ENCODE measurements at places on chromosomes 3 and 15.
A peak's percentile ranks its signal among the peaks of the same experiment; 100 is the strongest.

- no peaks in the 10 kb centered on the region for H3K27me3 ChIP-seq
- no peak overlapping the region for H3K27ac ChIP-seq
- H3K4me1 ChIP-seq, result peaks cover 5% of the 10 kb centered on the region
- DNase-seq, result no peak
- H3K36me3 ChIP-seq, result no peaks in the 10 kb centered on the region
These were observed 733.0 kb downstream of the NTRK3 start for GRCh38 chr15:87523516-87523915.

DNA sequence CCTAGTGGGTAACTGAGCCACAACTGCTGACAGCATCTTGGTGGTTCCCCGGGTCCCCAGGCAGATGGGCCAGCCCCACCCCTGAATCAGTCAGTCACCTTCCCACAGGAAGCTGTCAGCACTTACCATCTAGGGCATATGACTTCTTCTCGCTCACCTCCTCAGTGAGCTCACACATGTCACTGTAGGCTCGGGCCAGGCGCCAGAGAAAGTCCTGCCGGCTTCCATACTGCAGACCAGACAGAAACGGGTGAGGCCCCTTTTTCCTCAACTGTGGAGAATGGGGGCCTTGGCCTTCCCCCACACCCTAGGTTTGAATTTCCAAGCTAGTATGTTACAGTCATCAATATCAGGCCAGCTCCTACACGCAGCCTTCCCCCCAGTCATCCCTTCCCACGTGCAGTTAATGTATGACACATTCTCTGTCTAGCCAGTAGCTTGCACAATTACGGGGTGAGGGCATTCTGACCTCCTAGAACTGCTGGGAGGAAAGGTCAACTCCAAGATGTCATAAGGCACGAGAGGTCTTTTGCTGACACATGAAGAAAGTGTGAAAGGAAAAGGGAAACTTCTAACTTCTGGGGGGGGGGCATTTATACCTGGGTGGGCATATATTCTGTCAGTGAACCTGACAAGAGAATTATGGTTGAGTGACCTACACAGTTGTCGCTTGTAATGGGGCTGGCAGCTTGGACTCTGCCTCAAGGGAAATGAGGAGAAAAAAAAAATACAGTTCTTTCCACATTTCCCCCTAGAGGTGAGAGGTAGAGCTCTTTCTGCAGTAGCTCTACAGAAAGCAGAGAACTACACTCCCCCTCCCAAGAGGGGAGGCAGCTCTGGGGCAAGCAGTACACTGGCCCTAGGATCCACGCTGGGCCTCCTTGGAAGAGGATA, 10.9 kb downstream of the RMDN3 start:
- H3K4me3 ChIP-seq, result no peak overlapping the region
- no peaks in the 10 kb centered on the region for H3K27me3 ChIP-seq
- no peak overlapping the region for H3K27ac ChIP-seq
- H3K36me3 ChIP-seq, result peaks cover 7% of the 10 kb centered on the region

- DNase-seq, result no peak
- H3K4me3 ChIP-seq, result no peak overlapping the region
- no peak overlapping the region for H3K27ac ChIP-seq
- H3K27me3 ChIP-seq, result no peaks in the 10 kb centered on the region
These were observed 60.0 kb upstream of the SEC13 start for GRCh38 chr3:10380906-10381305.

DNA sequence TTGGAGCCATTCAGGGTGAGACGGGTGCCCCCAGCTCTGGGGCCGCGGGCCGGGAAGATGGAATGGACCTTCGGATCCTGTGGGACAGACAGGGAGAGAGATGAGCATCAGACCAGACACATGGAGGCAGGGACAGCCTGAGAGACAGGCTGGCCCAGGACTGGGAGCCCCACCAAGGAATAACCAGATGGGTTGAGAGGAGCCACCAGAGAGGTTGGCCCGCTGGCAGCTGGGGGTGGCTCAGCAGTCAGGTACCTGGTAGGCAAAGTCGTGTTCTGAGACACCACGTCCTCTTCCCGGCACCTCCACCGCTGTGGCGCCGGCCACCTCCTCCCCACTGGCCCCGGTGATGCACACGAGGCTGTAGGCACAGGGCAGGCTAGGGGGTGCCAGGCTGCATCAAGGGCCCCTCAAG, 13.8 kb downstream of the PLXNB1 start:
- no peak overlapping the region for H3K4me3 ChIP-seq
- no peak for DNase-seq
- H3K27ac ChIP-seq, result no peak overlapping the region
- H3K27me3 ChIP-seq, result no peaks in the 10 kb centered on the region

- H3K27ac ChIP-seq, result no peak overlapping the region
- H3K36me3 ChIP-seq, result no peaks in the 10 kb centered on the region
These were observed 34.7 kb downstream of the EPHB1 start for GRCh38 chr3:134829721-134830120.

DNA sequence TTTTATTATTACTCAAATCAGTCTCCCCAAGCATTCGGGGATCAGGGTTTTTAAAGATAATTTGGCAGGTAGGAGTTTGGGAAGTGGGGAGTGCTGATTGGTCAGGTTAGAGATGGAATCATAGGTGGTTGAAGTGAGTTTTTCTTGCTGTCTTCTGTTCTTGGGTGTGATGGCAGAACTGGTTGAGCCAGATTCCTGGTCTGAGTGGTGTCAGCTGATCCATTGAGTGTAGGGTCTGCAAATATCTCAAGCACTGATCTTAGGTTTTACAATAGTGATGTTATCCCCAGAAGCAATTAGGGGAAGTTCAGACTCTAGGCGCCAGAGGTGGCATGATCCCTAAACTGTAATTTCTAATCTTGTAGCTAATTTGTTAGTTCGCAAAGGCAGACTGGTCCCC, 20.6 kb upstream of the TRANK1 start:
- H3K4me1 ChIP-seq, result no peaks in the 10 kb centered on the region
- DNase-seq, result no peak
- no peaks in the 10 kb centered on the region for H3K27me3 ChIP-seq

GRCh38 chr3:197507081-197507480, 48.7 kb downstream of the BDH1 start:
- no peak overlapping the region for H3K27ac ChIP-seq
- H3K27me3 ChIP-seq, result no peaks in the 10 kb centered on the region
- H3K4me1 ChIP-seq, result peaks cover 5% of the 10 kb centered on the region
- no peak for DNase-seq
- no peak overlapping the region for H3K4me3 ChIP-seq
- no peaks in the 10 kb centered on the region for H3K36me3 ChIP-seq

DNA sequence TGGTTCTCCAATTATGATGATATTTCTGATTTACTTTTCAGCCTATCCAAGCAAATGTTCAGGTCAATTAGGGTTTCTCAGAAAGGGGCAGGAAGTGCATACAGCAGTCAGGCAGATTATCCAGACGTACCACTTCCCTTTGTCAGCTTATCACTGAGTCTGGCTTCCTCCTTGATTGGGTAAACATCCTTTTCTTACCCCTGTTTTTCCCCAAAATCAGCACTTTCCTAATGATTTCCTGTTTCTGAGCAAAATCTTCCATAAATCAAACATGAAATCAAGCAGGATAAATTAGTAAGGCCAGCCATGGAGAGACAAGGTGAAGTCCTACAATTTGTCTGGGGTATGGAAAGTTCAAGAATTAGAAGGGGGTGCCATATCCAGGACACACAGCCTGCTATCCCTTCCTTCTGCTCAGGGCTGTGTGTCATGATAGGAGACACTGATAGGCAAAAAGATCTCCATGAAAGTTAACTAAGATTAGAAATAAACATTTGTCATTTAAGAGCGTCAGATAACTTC, 29.0 kb downstream of the ADIPOQ start:
- no peaks in the 10 kb centered on the region for H3K27me3 ChIP-seq
- no peak overlapping the region for H3K27ac ChIP-seq
- no peak overlapping the region for H3K4me3 ChIP-seq
- DNase-seq, result no peak

DNA sequence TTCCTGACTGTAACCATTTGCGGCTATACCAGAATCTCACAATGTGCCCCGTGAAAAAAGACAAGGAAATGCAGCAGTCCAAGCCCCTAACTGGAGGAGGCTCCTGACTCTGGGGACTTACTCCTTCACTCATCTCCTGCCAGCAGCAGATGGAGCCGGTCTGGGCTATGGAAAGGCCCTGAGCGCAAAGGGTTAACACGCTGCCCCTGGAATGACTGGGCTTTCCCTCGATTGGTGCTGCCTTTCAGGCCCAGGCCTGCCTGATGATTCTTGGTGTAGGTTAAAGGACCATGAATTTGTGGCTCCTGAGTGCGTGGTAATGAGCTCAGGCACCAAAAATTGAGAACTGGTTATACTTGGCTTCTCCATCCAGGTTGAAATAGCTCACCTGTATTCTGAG, 42.3 kb upstream of the GALNT15 start:
- H3K4me3 ChIP-seq, result no peak overlapping the region
- H3K27ac ChIP-seq, result no peak overlapping the region
- DNase-seq, result no peak

DNA sequence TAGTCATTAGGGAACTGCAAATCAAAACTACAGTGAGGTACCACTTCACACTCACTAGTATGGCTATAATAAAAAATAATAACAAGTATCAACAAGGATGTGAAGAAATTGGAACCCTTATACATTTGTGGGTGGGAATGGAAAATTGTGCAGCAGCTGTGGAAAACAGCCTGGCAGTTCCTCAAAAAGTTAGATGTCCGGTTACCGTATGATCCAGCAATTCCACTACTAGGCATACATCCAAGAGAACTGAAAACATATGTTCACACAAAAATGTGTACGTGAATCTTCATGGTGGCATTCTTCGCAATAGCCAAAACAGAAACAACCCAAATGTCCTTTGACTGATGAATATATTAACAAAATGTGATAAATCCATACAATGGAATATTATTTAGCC, 187.9 kb upstream of the LYSMD4 start:
- H3K27me3 ChIP-seq, result no peaks in the 10 kb centered on the region
- no peak overlapping the region for H3K4me3 ChIP-seq
- no peaks in the 10 kb centered on the region for H3K36me3 ChIP-seq
- DNase-seq, result peak; percentile 38

DNA sequence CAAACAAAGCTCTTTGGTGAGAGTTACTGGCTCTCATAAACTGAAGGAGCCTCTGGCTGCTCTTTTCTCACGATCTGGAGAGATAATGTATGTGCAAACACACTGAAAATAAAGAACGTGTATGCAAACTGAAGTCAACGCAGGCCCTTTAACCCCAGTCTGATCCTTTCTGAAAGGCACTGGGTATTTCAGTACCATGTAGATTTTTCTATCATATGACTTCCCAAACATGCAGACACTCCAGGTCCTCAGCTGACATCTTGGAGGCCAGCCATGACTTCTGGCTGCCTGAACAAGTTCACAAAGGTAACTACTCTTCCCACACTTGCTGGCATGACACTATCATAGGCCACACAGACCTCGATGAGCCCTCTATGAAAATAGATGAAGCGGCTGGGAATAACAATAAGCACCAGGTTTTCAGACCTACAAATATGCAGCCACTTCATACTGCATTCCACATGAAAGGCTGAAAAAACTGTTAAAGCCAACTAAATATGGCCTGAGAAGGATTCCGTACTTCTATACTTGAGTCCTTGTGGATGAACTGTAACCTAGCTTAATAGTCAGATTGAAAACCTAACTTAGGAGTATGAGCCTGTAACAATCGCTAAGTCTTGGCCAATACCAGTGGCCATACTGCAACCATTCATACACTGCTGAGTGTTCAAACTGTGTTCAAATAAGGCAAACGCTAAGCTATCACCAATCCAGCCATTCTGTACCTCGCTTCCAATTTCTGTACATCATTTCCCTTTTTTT, 121.3 kb downstream of the THRB start:
- peak overlapping the region; percentile 65 for H3K27ac ChIP-seq
- peaks cover 64% of the 10 kb centered on the region for H3K4me1 ChIP-seq
- H3K36me3 ChIP-seq, result no peaks in the 10 kb centered on the region
- H3K4me3 ChIP-seq, result no peak overlapping the region
- DNase-seq, result peak; percentile 58

DNA sequence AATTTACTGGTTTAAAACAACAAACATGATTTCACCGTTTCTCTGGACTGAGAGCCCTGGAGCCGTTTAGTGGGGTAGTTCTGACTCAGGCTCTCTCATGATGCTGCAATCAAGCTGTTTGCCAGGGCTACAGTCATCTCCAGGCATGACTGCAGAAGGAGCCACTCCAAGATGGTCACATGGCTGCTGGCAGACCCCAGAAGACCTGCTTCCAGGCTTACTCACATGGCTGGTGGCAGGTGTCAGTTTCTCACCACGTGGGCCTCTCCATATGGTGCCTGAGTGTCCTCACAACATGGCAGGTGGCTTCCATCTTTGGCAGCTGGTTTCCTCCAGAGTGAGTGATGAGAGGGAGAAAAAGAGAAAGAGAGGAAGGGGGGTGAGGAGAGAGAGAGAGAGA, 378.3 kb upstream of the RGMA start:
- peaks cover 4% of the 10 kb centered on the region for H3K4me1 ChIP-seq
- H3K36me3 ChIP-seq, result no peaks in the 10 kb centered on the region
- H3K27me3 ChIP-seq, result no peaks in the 10 kb centered on the region
- H3K27ac ChIP-seq, result no peak overlapping the region

- H3K36me3 ChIP-seq, result no peaks in the 10 kb centered on the region
- H3K27ac ChIP-seq, result no peak overlapping the region
- no peaks in the 10 kb centered on the region for H3K4me1 ChIP-seq
- H3K27me3 ChIP-seq, result no peaks in the 10 kb centered on the region
These were observed 365.8 kb downstream of the FOXP1 start for GRCh38 chr3:71217640-71218222.

- no peaks in the 10 kb centered on the region for H3K27me3 ChIP-seq
- no peak overlapping the region for H3K27ac ChIP-seq
- no peak overlapping the region for H3K4me3 ChIP-seq
- DNase-seq, result no peak
- no peaks in the 10 kb centered on the region for H3K36me3 ChIP-seq
These were observed 126.8 kb upstream of the RASGRP1 start for GRCh38 chr15:38691377-38691776.

- H3K4me1 ChIP-seq, result no peaks in the 10 kb centered on the region
- no peaks in the 10 kb centered on the region for H3K36me3 ChIP-seq
- H3K27me3 ChIP-seq, result no peaks in the 10 kb centered on the region
- DNase-seq, result no peak
These were observed 135.2 kb upstream of the GADL1 start for GRCh38 chr3:31029706-31030105.

DNA sequence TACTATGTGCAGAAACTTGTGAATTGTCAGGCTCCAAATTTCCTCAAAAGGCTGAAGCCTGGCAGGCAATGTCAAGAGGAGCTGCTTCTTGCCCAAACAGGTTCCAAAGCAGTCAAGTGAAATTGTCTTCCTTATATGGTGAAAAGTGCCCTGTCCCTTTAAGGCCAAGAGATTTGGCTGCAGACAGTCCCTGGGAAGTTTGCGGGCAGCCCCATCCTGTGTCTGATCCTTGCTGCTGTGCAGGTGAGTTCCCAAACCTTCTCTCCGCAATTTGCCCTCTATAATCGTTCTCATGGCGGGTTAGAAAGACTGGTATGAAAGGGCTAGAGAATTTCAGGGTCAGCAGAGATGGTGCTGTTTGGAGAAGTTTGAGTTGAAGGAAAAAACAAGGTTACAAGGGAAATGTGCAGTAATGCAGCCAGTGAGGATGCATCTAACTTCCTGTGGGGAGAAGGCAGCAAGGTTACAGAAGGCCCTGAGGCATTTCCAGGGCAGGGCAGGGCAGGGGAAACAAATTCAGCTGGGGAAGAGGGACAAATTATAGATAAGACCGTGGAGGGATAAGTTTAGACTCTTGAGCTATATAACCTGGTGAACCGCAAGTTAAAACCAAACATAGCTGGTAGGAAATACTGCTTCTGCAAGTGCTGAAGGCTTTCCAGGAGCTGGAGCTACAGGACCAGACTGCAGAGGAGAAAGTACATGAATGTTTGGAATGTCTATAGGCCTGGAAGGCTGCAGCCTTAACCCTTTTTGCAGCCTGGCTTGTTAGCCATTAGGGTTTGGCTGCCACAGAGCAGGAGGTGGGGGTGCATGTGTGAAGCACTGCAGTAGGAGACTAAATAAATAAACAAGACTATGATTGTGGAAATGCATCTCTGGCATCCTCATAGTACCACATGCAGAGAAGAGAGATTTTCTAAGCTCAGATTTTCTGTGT, 256.2 kb upstream of the IL12A start:
- no peaks in the 10 kb centered on the region for H3K4me1 ChIP-seq
- no peaks in the 10 kb centered on the region for H3K36me3 ChIP-seq
- H3K27me3 ChIP-seq, result no peaks in the 10 kb centered on the region
- H3K27ac ChIP-seq, result no peak overlapping the region

All from body of pancreas (tissue), 4 donors.